ENCODE measurements at places on chromosomes 5 and 9.

- DNase-seq = no peak
Measured at GRCh38 chr5:1161833-1162229, 39.6 kb upstream of the SLC6A19 start.

GRCh38 chr9:8457816-8458215, 658.2 kb upstream of the DMAC1 start:
- DNase-seq = no peak

- no peak for DNase-seq
Measured at GRCh38 chr9:116380496-116380995, 227.0 kb downstream of the PAPPA start.

DNA sequence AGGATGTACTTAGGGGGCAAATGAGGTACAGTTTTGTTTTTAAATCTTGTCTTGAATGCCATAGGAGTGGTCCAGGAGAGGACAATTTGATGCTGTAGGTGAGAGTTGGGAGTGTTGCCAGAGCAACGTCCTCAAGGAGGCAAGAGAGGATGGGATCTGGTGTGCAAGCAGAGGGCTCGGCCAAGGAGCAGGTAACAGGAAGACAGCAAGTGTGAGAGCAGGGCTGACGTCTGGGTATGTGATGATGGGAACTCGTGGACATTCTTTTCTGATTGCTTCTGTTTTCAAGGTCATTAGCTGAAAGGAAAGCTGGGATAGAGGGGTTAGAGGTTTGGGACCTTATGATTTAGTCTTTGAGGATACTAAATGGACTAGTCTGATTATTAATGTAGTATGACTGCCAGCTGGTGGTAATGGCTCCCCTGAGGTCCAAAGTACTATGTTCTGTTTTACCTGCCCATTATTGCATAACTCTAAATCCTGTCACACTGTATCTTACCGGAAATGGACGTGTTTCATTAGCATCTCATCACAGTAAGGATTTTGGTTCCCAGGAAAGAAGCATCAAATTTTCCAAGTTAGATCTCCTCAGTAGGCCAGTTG, 15.4 kb downstream of the GNPDA1 start:
- no peak for DNase-seq

GRCh38 chr5:6483880-6484382, 35.3 kb downstream of the UBE2QL1 start:
- no peak for DNase-seq

- DNase-seq = peak; percentile 55
Measured at GRCh38 chr9:131661568-131662288, 78.1 kb downstream of the RAPGEF1 start.

DNA sequence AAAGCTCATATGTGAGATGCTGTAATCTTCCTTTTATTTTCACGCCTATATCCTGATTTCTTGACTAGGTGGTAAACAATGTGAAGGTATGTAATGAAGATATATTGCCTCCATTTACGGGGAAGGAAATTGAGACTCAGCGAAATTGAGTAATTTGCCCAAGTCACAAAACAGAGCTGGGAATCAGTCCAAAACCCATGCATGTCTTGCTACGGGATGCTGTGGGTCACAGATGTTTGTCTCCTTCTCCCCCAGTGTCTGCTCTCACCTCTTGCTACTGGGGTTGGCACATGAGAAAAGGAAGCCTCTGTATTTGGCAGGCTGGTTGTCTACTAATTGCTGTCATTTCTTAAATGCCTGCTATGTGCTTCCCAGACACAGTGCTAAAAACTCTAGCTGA, 53.7 kb upstream of the TEX48 start:
- peak; percentile 8 for DNase-seq

DNA sequence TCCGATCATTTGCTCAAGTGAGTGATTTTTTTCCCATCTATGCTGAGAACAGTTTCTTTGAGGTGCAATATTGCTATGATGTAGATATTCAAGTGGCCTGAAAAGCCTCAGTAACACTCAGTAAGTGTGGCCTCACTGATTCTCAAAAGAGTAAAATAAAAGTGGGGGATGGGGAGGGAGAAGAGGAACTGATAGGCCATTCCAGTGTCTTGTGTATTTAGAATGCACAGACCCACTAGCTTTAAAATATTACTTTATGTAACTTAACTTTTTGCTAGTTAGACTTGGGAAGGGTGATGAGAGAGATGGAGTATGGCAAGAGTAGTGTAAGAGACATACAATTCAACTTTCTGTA, 79.5 kb upstream of the ZNF608 start:
- no peak for DNase-seq

GRCh38 chr9:132575005-132575609, 7.3 kb upstream of the BARHL1 start:
- peak; percentile 16 for DNase-seq

GRCh38 chr9:32704343-32704742, 68.9 kb upstream of the TAF1L start:
- DNase-seq = no peak

- DNase-seq = no peak
Measured at GRCh38 chr5:112049738-112050137, 292.7 kb upstream of the NREP start.

- DNase-seq = no peak
Measured at GRCh38 chr5:76657091-76657490, 33.9 kb upstream of the F2RL2 start.
